ELR (cell line): ENCODE measurements at places on chromosomes 7 and 10.

DNA sequence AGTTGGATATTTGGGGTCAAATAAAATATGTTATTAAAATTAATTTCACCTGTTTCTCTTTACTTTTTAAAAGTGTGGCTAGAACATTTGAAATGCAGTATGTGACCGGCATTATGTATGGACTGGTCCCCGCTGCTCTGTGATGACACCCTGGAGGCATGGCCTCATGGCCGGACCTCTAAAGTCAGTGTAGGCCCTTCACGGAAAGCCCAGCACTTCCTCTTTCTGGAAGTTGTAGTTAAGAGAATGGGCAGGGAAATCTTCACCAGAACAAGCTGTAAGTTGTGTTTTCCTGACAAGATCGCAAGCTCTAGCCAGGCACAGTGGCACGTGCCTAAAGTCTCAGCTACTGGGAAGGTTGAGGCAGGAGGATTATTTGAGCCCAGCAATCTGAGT lies 38.3 kb upstream of the SRGN start:
- no peak for DNase-seq

DNA sequence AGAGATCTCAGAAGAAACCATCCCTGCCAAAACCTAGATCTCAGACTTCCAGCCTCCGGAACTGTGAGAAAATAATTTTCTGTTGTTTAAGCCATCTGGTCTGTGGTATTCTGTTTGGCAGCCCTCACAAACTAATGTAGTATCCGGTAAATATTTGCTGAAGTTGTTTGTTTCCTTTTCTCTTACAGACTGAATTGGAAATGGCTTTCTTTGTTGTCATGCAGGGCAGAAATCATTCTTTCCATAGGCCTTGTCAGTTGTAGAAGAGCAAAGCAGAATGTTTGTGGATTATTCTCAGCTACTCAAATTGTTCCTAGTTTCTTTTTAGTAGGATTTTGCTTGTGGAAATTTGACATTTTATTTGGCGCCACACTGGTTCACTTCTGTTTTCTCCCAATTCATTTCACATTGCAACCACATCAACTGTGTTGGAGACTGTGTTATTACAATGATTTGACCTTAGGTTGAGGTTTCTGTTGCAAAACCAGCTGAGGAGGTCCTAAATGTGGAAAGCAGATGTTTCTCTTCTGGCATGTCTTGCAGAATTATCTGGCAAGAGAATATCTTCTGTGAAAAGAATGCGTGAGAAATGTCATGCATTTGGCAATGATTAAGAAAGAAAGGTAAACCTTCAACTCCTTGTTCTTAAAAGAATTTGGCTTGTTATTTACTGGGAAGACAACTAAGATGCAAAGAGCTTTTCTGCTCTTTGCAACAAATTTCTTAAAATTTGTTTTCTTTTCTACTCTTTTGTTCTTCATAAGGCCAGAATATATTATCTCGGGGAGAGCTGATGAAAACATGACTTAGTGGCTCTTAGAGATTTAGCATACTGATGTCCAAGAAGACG lies 25.8 kb downstream of the ACTA2 start:
- no peak for DNase-seq

GRCh38 chr10:22720667-22721066 lies 6.3 kb upstream of the PIP4K2A start:
- DNase-seq: no peak

DNA sequence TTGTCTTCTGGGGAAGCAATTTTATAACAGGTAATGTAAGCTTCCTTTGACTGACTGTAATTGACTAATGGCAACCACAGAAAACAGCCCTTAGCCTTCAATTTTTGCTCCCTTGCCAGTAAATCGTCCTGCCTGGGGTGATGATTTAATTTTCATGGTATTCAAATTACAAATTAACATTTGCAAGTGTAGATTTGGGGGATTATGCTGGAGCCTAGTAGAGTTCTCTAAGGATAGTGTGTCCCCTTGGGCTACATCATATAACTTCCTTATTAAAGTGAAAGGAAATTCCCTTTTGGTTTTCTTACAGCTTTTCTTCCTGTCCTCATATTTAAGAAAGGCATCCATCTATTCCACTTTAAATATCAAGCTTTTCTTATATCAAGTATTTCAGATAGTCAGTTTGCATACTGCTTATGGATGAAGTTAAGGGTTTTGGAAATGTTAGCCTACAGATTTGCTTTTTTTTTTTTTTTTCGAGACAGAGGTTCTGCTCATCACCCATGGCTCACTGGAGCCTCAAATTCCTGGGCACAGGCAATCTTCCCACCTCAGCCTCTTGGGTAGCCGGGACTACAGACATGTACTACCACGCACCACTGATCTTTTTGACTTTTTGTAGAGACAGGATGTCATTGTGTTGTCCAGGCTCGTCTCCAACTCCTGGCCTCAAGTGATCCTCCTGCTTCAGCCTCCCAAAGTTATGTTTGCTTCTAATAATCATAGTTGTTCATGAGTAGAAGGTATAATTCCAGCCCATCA lies 35.9 kb upstream of the HDAC9 start:
- DNase-seq: no peak

DNA sequence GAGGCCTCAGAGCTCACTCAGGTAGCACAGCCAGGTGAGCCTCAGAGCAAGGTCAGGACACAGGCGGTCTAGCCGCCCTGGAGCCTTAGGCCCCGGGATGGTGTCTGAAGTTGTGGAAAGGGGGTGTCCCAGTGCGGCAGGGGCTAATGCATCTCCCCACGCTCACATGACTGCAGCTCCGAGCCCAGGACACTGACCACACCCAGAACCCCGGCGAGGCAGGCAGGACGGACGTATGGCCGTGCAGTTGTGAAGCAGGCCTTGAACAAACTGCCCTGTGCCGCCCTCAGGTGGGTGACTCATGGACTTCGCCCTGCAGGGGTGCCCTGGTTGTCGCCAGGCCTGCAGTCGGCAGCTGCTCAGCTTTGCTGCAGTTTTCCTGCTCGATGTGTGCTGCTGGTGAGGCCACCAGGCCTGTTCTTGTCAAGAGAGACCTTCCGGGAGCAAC lies 5.0 kb upstream of the PRKAR1B start:
- DNase-seq: no peak

- DNase-seq: peak; percentile 78
Measured at GRCh38 chr10:72834183-72834825, 59.2 kb upstream of the OIT3 start.

GRCh38 chr10:63240807-63241206 lies 107.7 kb downstream of the NRBF2 start:
- DNase-seq: no peak

GRCh38 chr10:52755297-52756062 lies 17.1 kb downstream of the MBL2 start:
- DNase-seq: no peak

GRCh38 chr10:127738512-127739424 lies 1.8 kb downstream of the FOXI2 start:
- DNase-seq: no peak

GRCh38 chr7:131083781-131084180 lies 243.9 kb upstream of the MKLN1 start:
- no peak for DNase-seq

GRCh38 chr10:101535949-101536348 lies 52.1 kb downstream of the POLL start:
- no peak for DNase-seq

GRCh38 chr10:105592468-105592867 lies 951.4 kb downstream of the SORCS3 start:
- DNase-seq: no peak

GRCh38 chr7:117755136-117755535 lies 118.1 kb downstream of the CTTNBP2 start:
- no peak for DNase-seq

DNA sequence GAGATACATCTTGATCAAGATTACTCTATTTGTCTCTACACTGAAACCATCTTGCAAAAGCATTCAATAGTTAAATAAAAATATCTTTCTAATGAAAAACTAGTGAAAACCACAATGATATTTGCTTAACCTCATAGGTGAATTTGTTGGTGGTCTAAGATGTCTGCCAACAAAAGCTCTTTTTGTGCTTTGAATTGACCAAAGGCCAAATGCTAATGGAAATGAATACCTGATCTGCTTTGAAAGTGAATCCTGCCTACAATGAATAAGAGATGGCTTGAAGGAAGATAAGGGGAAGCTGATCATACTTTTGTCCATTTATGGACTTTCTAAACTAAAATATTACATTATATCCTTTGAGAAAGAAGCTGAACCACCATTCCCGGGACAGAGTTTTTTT lies 228.9 kb upstream of the ETV1 start:
- DNase-seq: no peak

DNA sequence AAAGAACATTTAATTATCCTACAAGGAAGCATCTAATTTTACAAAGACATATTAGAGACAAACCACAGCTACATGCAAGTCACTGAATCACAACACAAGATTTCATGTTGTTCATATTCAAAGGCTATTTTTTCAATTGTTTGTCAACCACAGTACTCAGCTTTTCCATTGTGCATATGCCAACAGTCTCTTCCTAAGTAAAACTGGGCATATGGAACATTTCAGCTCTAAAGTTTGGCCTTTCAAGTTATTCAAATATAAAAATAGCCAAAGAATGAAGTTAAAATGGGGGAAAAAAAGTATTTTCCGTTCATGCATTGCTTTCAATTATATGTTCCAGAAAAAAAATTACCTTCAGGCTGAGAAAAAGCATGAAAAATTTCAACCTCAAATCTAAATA lies 537.9 kb downstream of the PLXDC2 start:
- no peak for DNase-seq

GRCh38 chr10:48609441-48609840 lies 4.6 kb upstream of the ARHGAP22 start:
- no peak for DNase-seq

DNA sequence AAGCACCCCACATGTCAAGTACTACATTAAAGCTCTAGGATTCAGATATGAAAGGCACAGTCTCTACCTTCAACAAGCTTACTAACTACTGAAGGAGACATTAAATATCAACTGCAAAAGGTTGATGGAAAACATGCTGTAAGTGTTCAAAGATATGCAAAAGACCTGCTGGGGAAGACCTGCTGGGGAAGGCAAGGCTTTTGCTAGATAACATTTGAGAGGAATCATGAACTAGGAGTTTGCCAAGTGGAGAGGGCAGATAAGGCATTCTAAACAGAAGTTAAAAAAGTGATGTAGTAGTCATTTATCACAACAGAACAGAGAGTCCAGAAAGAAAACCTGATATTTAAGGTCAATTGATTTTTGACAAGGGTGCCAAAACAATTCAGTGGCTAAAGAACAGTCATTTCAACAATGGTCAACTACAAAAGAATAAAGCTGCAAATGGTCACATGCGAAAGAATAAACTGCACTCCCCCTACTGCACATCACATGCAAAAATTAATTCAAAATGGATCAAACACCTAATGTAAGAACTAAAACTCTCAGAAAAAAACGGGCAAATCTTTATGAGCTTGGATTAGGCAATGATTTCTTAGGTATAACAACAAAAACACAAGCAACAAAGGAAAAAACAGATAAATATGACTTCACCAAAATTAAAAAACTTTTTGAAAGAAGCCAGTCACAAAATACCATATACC lies 23.0 kb upstream of the MSS51 start:
- DNase-seq: no peak

DNA sequence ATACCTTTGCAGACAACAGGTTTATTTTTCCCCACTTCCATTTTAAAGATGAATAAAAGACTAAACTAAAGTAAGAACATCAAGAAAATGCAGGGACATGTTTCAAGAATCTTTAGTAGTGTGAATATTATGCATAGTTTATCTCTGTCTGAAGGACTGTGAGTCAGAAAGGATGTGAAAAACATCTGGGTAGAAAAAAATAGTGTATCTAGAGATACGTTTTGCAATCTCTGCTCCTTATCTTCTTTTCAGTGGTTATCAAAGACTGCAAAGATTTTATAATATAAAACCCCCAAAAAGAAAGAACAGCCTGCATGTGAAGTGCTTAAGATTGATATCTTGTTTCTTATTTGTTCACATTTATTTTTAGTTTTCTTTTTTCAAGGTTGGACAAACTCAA lies 101.9 kb upstream of the ARHGAP21 start:
- DNase-seq: peak; percentile 54

GRCh38 chr7:134829380-134829986 lies 50.0 kb downstream of the CALD1 start:
- no peak for DNase-seq

DNA sequence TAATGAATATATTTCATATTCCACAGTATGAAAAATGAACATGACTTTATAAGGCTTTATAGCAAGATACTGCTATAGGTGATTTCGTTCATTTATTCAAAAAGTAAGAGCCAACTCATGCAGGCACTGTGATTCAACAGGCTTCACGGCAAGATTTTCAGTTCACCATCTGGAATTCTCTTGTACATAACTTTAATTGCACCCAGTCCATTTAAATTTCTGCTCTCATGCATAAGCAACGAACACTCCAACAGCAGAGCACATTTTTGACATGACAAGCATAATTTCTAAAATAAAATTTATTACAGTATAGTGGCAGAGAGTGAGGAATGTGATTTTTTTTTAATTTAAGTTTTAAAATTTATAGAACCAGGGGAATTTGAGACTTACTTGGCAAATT lies 436.1 kb downstream of the PHTF2 start:
- no peak for DNase-seq

DNA sequence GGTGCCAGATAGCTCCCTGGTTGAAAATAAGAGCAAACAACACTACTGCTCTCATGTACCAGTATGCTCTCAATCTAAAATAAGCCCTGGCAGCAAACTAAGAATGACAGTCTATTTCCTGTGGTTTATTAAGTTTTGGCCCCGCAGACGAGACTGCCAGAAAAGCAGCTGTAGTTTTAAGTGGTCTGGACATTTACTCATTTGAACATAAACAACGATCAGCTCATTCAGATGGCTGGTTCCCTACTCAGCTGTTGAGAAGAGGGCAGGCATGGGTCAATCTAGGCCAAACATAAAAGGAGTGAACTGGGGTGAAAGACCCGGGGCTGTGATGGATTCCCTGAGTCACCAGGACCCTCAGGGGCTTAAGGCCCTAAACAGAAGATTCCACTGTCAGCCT lies 4.5 kb downstream of the TRIL start:
- DNase-seq: peak; percentile 8

- no peak for DNase-seq
Measured at GRCh38 chr7:142933092-142933475, 462 bp downstream of the TRPV5 start.

GRCh38 chr10:95664543-95664942 lies 8.0 kb upstream of the ALDH18A1 start:
- no peak for DNase-seq
